ENCODE measurements at places on chromosomes 13 and 19.

DNA sequence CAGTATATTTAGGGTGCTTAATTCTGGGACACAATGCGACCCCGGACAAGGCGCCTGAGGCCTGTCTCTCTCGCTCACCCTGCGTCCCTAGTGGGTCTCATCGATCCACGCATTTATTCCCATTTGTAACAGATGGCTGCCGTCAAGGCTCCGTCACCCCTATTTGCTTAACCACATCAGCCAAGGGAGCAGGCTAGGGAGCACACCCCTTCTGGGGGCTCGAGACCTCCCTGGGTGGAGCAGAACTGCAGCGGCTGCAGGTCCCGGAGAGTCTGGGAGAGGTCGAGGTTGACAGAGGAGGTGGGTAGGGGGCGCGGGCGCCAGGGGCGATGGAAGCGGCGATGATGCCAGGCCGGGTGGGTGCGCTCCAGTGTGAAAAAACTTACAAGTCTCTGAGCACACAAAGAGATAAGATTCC lies 507 bp downstream of the ALG5 start:
- no peak for DNase-seq

DNA sequence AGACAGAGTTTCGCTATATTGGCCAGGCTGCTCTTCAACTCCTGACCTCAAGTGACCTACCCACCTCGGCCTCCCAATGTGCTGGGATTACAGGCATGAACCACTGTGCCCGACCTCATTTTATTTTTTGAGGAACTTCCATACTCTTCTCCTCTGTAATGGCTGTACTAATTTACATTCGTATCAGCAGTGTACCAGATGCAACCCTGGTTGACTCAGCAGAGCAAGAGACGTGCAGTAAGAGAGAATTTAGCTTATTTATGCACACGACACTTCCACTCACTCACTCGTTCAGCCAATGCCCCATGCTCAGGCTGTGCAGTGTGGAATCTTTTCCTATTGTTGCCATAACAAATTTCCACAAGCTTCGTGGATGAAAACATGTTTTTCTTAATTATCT lies 6.9 kb downstream of the KIR3DL3 start:
- no peak for DNase-seq

DNA sequence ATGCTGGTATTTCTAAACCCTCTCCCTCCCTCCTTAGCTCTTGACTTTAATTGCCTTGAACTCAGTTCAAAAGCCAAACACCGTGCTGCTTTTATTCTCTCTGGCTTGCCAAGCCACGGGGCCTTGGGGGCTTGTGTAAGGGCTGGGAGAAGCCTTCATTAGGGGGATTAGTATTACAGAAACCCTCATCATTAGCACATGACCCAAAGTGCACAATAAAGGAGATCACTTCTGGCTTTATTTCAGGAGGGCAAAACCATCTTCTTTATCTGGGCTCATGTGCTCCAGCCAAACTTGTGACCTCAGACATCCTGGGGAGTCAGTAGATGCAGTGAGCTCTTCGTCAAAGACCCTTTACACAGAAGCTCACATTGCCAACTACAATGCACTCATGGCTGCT lies at the start of gene DCT:
Gene DCT (minus strand): TSS at position 67 of the 400 bp plus-strand sequence. CDS start 427 bp downstream, outside the sequence.
- DNase-seq = no peak

- no peak for DNase-seq
Measured at GRCh38 chr19:46076031-46076880, 35.5 kb upstream of the IGFL4 start.

DNA sequence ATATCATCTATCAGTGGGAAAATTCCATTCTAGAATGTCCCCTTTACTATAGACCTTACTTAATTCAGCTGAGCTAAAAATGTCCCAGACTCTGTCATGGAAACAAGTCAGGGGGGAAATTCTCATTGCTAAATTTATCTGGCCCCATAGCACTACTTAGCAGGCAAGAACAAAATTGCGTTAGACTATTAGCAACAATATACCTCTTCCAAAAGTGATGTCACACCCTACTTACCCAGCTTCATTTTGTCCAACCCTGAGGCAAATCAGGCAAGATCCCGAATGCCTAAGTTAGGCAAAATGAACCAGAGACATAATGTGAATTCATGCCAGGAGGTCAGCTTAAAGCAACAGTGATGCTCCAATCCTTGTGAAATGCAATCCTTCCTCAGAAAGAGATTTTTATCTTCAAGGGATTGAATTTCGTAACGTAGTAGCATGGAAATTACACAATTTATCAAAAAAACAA lies 93.7 kb downstream of the FRY start:
- DNase-seq = no peak

DNA sequence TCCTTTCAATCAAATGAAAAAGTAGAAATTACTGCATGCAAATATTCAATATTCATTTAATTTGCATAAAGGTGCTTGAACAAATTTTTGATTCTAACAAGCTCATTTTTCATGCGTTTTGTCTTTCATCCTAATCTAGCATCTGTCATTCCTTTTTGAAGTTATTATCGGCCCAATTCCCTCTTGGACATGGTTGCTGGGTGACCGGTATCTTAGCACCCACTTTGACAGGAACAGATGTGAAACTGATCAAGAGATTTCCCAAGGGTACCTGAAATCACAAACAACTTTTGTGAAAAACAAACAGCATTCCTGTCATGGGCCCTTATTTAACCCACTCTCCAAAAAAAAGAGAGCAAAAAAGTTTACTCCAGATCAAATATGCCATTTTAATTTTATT lies 13.3 kb downstream of the DACH1 start:
- DNase-seq = no peak

DNA sequence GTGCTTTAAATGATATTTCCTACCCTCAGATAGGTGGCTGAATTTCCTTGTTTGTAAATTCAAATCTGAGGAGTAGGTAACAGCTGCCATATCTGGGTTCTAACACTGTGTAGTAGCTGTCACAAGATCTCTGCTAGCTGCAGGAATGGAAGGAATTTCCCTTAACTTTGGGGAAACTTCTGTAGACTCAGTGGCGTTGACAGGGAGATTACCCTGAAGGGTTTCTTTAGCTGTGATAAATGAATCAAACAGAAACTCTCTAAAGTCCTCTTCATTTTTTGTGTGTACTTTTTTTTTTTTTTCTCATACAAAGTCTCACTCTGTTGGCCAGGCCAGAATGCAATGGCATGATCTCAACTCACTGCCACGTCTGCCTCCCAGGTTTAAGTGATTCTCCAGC lies 5.3 kb upstream of the EPSTI1 start:
- no peak for DNase-seq

DNA sequence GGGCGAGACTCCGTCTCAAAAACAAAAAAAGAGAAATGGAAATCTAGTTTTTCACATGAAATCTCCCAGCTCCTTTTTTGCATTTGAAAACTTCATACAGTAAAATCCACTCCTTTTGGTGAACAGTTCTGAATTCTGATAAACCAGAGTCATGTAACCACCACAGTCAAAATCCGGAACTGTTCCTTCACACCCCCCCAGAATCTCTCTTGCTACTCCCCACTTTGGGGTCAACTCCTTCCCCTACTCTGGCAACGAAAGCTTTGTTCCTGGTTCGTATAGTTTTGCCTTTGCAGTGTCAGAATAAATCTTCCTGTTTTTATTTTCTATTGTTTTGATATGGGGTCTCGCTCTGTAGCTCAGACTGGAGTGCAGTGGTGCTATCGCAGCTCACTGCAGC lies 23.7 kb downstream of the RCN3 start:
- DNase-seq = no peak

DNA sequence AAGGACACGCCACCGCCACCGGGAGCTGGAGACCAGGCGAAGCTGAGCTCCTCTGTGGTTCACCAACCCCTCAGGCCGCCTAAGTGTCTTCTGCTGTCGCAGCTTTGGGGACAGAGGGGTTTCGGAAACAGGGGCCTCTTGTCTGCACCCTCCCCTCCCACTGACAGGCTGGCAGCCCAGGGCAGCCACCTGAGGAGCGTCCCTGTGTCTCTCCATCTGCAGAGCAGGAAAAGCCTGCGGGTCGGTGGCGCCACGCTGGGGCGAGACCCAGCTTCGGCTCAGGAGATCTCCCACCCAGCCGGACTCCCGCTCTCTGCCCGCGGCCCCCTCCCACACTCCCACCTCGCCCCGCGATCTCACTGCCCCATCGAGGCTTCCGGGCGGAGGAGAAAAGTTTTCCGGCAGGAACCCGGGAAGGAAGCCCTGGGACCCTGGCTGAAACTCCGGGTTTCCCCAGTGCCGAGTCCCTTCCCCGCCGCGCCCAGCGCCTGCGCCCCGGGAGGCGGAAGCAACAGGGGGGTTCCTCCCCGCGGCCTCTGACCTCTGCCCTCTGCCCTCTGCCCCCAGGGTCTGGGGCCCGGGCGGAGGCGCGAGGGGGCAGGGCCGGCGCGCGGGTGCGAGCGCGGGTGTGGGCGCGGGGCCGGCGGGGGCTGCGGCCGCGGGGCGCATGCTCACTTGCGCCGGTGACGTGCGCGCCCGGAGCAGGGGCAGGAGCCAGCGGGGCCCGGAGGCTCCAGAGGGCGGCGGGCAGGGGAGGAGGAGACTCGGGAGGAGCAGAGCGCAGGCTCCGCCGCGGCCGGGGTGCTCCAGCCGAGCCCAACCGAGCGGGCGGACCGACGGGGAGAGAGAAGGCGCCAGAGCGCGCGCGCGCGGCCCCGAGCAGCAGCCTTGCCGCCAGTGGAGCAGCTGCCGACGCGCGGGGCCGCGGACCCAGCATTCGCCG lies at the start of gene ATP11A:
Gene ATP11A (plus strand): TSS at position 736 of the 943 bp plus-strand sequence. CDS start 379 bp downstream, outside the sequence.
- no peak for DNase-seq

DNA sequence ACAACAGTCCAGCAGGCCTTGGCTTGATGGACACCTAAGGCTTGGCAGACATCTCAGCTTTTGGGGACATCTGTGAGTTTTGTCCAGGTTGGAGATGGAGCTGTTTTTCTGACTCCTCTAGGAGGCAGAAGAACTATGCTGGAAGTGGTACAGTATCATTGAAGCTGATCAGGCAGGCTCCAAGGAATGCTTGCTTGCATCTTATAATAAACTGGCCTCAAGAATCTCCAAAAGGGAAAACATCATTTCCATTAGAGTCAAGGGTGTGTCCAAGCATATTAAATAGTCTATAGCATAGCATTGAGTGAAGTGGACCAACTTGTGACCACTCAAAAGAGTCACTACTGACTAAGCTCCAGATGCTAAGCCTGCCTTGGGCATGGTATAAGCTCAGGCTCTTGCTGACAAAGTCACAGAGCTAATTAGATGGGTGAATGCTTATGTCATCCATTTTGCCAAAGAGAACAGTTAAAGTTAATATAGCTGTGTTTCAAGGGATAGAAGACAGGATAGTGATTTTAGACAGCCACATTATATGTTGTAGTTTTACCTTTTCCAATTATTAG lies 216.0 kb downstream of the DNAJC15 start:
- no peak for DNase-seq

GRCh38 chr13:46803586-46803985 lies 6.6 kb upstream of the ESD start:
- DNase-seq = no peak

DNA sequence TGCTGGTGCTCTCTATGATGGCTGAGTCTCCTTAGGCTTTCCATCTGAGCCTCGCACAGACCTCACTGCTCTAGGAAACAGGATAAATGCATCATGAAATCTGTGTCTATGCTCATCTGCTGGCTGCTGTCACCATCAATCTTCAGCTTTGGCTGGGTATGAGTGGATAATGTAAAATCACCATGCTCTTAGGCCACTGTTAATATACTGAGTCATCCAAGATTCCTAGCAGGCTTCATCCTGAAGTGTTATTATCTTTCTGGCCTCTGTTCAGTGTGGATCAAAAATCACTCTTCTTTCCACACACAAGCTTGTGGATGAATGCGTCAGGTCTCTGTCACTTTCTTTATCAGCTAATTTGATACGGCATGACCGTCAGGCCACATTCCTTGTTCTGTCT lies 317.4 kb downstream of the NALCN start:
- no peak for DNase-seq

GRCh38 chr13:75607447-75607846 lies 28.7 kb upstream of the LMO7 start:
- DNase-seq = no peak

GRCh38 chr13:74154981-74155380 lies 20.8 kb upstream of the KLF12 start:
- no peak for DNase-seq

DNA sequence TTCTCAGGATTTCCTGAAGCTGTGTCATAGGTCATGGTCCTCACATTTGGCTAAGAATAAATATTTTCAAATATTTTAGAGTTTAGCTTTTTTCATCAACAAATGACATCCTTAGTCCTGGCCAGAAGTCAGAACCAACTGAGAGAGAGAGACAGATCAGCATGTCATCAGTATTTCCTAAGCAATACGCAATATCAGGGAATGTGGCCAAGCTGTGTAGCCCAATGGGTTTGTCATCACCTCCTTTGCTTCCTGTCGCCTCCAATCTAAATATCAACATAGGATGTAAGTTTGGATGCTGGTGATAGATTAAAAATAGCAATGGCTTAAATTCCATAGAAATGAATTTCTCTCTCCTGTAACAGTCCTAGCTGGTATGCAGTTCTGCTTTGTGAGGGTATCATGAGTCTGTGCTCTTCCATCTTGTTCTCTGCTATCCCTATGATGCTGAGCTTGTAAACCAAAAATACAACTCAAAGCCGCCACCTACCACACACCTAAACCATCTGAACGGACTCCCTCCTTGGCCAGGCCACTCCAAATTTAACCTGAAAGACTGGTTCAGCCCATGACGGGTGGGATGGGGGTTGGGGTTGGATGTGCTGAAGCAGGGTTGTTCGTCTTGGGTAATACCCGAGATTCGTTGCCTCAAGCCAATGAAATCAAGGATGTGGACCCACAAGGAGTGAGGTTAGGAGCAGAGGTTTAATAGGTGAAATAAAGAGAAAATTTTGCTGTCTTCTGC lies 10.0 kb upstream of the IGSF23 start:
- no peak for DNase-seq

DNA sequence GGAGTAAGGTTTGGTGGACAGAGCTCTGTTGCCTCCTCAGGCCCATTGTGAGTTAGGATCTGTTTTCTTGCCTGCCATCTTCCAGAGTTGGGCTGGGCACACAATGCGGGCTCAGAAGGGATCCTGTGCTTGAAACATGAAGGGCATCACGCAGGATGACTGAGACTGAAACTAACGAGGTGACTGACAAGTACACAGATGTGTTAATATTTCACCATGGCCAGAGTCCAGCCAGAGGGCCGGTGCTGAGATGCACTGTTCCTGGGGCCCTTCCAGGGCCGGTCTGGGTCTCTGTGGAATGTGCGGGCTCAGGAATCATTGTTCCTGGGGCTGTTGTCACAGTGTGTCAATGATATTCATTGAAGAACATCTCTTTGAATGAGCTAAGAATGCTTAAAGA lies 163.7 kb downstream of the URI1 start:
- DNase-seq = no peak

Data from Panc1 (cell line).